Renal cortex interstitium (tissue), 15 donors: ENCODE measurements at places on chromosomes 7 and 10. TPM values are rescaled to one million over a fixed set of nuclear protein-coding genes. Genes with fewer than 3 reads are reported as not detected.
A peak's percentile ranks its signal among the peaks of the same experiment; 100 is the strongest.

- DNase-seq: no peak
Measured at GRCh38 chr7:36956814-36957213, 232.5 kb upstream of the AOAH start.

GRCh38 chr7:100257017-100257416 is 37.3 kb downstream of the PVRIG start:
- DNase-seq: no peak

GRCh38 chr10:80202934-80203834 is 2.2 kb downstream of the ANXA11 start:
- DNase-seq: peak; percentile 30

GRCh38 chr7:141562972-141563371 is 11.8 kb downstream of the AGK start:
- no peak for DNase-seq

- no peak for DNase-seq
Measured at GRCh38 chr10:110850099-110850498, 21.6 kb upstream of the PDCD4 start.

DNA sequence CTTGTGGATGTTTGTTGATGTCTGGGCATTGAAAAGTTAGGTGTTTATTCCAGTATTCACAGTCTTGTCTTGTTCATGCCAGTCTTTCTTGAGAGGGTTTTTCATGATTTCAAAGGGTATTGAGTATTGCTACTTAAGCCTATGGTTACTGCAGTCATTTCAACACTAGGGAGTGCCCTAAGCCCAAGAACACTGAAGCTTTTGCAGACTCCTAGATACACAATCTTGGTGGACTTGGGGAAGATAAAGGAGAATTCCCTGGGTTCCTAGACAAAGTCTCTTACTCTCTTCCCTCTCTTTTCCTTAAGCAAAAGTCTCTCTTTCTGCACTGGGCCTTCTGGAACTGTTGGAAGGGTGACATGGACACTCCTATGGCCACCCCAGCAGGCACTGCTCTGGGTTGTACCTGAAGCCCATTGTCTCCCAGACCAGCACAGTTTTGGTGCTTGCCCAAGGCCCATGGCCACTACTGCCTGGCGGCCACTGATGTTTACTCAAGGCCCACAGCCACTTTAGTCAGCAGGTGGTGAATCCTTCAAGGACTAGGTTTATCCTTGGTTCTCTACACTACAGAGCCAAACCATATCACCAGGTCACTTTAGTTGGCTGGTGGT is 24.9 kb downstream of the SAMD9 start:
- DNase-seq: no peak

DNA sequence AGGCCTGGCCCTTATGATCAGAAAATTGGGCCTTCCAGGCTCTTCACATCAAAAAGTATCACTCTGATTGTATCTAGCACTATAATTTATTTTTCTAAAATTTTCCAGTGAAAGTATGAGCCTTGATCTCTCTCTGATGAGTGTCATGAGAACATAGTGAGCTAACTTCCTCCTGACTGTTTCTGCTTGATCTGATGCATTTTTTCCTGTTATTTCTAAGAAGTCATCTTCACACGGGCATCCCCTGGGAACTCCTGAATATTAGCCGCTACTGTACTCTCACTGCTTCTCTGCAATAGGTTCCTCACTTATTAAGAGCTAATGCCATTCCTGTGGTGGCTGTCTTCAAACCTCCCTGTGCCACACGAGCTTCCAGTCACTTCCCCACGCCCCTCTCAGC is 63.1 kb upstream of the ZPBP start:
- no peak for DNase-seq

DNA sequence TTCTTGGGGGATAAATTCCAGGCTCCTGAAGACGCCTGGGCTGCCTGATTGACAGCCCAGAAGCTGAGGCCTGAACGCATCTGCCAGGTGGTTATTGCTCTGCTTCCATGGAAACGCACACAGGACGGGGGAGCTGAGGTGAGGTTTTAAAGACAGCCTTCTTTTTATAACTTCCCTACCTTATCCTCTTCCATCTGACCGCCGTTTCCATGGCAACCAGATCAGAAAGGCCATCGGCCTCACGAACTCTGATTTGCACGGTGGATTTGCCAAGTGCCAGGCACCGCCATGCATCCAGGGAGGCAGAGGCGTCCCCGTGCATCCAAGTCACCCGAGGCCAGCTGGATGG is 260.9 kb downstream of the ADARB2 start:
- no peak for DNase-seq

DNA sequence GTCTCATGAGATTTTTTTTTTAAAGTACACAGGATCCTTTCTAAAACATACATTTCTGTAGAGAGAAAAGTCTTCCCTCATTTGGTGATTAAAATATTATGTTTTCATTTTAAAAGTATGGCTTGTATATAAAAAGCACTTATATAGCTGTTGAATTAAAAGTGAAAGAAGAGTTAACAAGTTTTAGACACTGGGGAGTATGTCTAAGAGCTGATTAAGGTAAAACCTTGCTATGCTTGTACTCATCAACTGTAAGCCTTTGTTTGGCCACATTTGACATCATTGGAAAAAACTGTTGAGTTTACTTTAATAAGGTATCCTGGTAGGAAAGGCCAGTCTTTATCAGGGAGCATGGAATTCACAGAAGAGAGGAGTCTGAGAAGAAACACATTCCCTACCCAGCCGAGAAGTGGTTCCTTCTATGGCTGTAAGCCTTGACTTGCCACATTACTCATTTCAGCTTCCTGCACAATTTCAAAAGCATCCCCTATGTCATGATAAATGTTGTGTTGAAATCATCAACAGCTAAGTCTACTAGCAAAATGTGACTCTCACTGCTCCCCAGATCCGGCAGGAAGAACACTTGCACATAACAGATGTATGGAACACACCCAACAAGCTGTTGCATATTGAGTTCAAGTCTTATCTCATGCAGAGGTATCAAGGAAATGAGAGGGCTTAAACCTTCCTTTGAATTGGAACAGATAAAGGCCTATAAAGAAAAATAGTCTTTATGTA is 171.8 kb upstream of the CDK1 start:
- peak; percentile 8 for DNase-seq

DNA sequence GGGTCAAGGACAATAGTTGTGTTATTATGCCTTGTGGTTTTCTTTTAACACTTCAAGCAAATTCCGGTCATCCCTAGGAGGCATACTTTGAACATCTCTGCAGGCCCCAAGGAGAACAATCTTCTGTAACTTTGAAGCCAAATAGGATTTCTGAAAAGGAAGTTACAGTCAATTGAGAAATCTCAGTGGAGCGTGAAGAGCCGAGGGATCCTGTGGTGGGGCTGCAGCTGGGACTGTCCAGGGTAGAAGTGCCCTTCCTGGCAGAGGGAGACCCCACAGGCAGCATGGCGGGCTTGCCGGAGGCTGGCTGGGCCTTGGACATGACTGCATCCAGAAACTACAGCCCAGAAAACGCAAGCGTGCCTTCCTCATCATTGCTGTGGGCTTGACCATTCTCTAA is 179.7 kb downstream of the PTPN20 start:
- DNase-seq: no peak

GRCh38 chr7:17690030-17690429 is 250.3 kb downstream of the SNX13 start:
- DNase-seq: no peak

GRCh38 chr10:113825791-113826190 is 28.1 kb downstream of the DCLRE1A start:
- no peak for DNase-seq

DNA sequence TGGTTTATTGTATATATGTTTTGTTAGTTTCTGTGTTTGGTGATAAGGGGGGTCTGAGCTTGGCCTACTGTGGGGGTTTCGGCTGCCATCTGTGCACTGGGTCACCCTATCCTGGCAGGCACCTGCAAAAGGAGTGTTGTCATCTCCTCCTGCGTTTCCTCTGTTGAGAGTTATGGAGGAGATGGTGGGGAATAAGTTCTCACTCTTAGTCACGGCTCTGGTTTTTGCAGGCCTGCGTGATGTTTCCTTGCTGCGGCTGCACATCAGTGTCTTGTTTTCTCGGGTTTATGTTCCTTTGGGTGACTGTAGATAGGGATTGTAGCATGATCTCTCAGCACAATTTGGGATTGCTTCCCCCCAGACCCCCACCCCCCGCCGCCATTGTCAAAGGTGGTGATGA is 36.8 kb downstream of the CCM2 start:
- no peak for DNase-seq

- no peak for DNase-seq
Measured at GRCh38 chr10:86305521-86305920, 61.1 kb downstream of the GRID1 start.

GRCh38 chr10:122186816-122187810 is 84.0 kb upstream of the BTBD16 start:
- DNase-seq: no peak

- no peak for DNase-seq
Measured at GRCh38 chr7:103879411-103879810, 110.0 kb downstream of the RELN start.

PLAC9 gene
- 16.4 TPM for polyA plus RNA-seq

CRHR2 gene
- not detected for polyA plus RNA-seq

OPN4 gene
- not detected for polyA plus RNA-seq

HEPACAM2 gene
- 4.2 TPM for polyA plus RNA-seq

SCRN1 gene
- polyA plus RNA-seq: 63.7 TPM

IRF5 gene
- 10.3 TPM for polyA plus RNA-seq
